Choroid plexus epithelial cell (primary cell): ENCODE measurements at places on chromosomes 2 and 18.

GRCh38 chr2:197786010-197786877 lies 1.1 kb upstream of the BOLL start:
- DNase-seq, result no peak

DNA sequence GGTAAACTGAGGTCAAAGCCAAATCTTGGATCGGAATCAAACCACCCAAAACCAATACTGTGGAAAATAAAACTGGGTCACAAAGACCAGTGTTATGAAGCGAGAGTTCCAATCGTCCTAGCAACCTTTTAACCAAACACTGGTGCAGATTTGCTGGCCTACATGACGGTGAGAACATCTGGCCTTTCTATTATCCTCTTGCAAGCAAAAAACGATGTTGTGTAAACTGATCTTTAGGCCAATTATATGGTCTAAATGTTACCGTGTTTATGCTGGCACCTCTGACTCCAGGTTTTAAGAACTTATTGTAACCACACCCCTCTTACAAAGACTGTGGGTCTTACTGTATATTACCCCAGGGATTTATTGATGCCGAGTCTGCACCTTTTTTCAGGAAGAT lies 145.9 kb downstream of the GFPT1 start:
- DNase-seq, result peak; percentile 33

DNA sequence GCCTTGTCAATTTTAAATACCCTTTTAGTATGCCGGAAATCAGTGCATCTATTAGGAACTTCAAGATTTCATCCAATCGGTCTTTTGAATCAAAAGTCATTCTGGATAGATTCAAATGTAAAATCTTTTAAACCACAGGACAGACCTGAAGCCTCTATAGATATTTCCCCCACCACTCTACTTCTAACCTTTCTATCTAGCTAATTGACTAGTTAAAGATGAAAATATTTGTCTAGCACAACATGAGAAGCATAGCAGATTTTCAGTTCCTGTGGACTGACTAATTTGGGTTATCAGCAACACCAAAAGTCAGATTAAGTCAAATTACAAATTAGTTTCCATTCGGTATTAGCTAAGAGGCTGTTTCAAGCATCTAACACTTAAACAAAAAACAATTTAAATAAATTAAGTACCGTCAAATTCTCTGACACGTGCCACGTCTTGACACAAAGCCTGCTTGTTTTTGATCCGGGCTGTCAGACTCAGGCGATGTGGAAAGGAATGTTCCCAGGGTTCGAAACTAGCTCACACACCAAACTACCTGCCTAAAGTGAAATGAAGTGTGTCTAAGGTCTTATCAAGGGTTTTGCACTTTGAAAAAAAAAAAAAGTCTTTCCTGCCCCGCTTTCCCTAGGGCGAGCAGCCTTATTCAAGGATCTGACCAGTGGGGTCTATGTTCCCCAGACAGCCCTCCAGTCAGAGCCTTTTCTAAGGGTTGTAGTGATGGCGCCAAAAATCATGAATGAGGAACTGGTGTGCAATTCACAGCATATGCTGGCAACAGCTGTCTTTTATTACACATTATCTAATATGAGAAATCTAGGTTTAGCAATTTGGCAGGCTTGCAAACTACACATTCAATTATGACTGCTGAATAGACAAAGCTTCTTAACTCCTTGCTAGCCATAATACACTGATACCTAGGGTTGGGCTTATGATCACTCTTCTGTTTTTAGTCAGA lies 4.7 kb downstream of the CYTIP start:
- DNase-seq, result no peak

DNA sequence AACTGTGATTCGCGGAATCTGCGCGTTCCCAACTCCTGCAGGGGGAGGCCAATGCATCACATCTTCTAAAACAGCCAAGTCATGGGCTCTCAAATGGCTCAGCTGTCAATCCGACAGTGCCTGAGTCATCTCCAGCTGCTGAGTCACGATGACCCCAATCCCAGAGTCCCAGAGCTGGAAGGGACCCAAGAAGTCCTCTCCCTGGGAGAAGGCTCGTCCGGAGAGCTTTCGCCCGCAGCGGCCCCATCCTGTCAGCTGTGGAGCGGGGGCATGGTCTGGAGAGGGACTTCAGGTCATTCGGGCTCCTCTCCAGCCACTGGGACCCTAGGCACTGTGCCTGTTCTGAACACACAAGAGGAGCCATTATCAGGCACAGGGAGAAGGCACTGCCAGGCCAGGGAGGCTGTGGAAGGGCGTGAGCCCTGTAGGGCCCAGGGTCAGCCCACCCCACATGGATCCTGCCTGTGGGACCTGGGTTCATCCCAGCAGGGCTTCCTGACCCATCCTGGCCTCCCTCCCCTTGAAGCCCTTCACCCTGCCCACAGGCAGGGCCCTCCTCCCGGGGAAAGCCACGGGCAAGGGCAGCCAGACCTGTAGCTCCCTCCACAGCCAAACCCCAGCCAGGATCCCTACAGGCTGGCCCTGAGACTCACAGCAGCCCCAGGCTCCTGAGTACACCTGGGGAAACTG lies 47.6 kb upstream of the GPC1 start:
- DNase-seq, result peak; percentile 92

- no peak for DNase-seq
Measured at GRCh38 chr2:99067871-99068625, 73.5 kb upstream of the C2orf15 start.

GRCh38 chr2:47561906-47562305 lies 158.9 kb downstream of the MSH2 start:
- no peak for DNase-seq

DNA sequence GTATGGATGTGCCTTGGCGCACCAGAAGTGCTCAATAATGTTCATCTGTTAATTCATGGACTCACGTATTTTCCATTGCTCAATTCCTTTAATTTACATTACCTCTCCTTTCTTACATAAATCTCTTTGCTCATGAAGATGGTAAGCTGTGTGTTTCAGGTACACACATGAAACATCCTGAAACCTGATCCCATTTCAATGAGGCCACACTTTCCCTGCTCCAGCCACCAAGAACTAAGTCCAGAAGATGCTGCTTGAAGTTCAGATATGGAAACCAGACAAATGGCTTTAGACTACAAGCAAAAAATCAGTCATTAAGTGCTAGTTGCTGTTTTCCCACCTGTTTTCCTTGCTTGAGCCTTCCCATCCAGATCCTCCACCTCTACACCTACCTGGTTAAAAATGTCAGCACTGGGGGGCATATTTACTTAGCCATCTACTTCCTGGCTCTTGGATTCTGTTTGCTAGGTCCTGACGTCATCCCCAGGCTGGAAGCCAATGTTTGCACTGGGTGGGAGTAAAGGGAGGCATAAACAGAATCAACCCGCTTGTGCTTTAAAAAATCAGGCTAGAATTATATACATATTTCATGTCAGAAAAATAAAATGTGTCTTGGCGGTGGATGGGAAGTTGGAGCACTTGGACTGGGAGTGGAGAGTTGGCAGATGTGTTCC lies 309.7 kb downstream of the OSR1 start:
- DNase-seq, result peak; percentile 27

DNA sequence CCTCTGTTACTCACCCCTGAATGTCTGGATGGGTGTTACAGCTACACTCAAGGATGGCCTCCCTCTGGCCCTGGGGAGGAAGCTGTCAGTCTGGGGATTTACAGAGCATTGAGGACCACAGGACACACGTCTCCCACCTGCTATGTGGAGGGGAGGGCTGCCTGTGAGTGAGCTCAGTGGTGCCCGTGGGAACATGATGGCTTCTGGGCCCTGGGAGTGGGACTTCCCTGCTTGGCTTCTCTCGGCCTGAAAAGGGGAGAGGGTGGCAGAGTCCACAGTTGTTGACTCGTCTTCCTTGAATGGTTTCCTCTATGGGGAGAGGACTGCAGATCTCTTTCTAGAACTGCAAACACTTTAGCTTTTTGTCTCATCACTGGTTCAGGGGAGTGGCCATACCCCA lies 79.1 kb downstream of the SH3BP4 start:
- no peak for DNase-seq

GRCh38 chr2:105081006-105081601 lies 43.2 kb downstream of the MRPS9 start:
- DNase-seq, result peak; percentile 73

GRCh38 chr2:123518367-123518766 lies 506.7 kb upstream of the CNTNAP5 start:
- no peak for DNase-seq

GRCh38 chr18:9426753-9427152 lies 48.6 kb upstream of the RALBP1 start:
- DNase-seq, result no peak

- DNase-seq, result no peak
Measured at GRCh38 chr2:19360266-19360965, 2.0 kb upstream of the OSR1 start.

GRCh38 chr2:156151351-156151750 lies 181.2 kb downstream of the NR4A2 start:
- DNase-seq, result no peak

- DNase-seq, result no peak
Measured at GRCh38 chr2:222362336-222362735, 62.0 kb upstream of the SGPP2 start.

GRCh38 chr18:58174285-58174684 lies 130.3 kb downstream of the NEDD4L start:
- no peak for DNase-seq

- DNase-seq, result no peak
Measured at GRCh38 chr2:68468801-68469200, 1.4 kb downstream of the APLF start.

GRCh38 chr18:47341678-47342077 lies 90.2 kb upstream of the SKOR2 start:
- no peak for DNase-seq

DNA sequence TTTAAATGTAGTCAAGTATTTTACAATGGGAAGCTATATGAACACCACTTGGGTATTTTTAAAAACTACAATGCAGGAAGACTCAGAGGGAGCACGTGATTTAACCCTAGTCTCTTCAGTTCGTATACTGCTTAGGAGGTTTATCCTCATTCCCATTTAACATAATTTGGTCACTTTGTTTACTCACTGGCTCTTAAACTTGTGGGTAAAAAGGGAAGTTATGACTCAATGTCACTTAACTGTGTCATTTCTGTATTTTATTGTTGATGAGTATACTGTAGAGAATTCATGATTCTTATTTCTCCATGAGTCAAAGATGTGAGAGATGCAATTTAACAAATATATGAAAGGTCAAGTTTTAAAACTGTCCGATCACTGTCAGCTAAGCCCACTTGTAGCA lies 48.2 kb downstream of the SLC66A3 start:
- DNase-seq, result peak; percentile 20

GRCh38 chr2:38039121-38039910 lies 36.6 kb downstream of the CYP1B1 start:
- peak; percentile 60 for DNase-seq

DNA sequence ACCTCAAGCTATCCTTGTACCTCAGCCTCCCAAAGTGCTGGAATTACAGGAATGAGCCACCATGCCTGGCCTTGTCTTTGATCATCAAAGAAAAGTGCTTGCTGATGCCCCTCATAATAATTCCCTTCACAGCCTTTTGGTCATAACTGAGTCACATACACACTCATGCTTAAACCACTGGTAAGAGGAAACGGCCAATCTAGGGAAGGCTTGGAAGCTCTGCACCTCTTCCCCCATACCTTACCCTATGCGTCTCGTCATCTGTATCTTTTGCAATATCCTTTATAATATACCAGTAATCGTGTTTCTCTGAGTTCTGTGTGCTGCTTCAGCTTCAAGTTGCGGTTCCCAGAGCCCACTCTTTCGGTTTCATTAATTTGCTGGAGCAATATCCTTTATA lies 4.8 kb upstream of the RNF138 start:
- no peak for DNase-seq

GRCh38 chr2:74688881-74689280 lies 34.8 kb downstream of the SEMA4F start:
- no peak for DNase-seq

GRCh38 chr2:11320698-11321492 lies 23.5 kb downstream of the ROCK2 start:
- peak; percentile 14 for DNase-seq

GRCh38 chr2:127348426-127349000 lies 39.3 kb downstream of the MAP3K2 start:
- peak; percentile 27 for DNase-seq

DNA sequence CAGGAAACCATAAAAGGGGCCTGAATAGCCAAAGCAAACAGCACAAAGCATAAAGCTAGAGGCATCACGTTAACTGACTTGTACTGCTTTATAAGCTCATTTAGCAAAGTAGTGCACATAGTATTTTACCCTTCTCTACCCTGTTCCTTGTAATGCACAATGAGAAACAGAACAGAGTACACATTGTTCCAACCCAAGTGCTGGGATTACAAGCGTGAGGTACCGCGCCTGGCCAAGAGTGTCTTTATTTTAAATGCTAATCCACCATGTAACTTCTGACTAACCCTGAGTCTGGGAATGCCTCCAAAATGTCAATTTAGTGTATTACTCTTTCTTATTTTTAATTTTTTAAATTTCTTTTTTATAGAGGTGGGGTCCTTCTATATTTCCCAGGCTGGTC lies 46.4 kb upstream of the STON1 start:
- DNase-seq, result peak; percentile 16

DNA sequence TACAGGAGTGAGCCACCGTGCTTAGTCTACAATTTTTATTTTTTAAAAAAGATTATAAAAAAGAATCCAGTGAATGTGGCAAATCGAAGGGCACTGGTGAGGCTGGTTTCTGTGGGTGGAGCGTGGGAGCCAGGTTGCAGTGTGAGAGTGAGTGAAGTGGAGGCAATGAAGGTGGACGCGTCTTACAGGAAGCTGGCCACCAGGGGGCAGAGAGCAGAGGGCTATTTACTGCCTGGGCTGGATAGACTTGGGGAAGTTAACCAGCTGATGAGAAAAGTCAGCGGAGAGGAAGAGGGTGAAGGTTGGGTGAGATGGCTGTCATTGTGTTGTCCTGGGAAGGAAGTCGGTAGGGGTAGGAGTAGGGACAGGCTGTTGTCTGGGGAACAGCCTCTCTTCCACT lies 6.8 kb downstream of the SCTR start:
- peak; percentile 72 for DNase-seq

- DNase-seq, result no peak
Measured at GRCh38 chr2:207688597-207688996, 22.8 kb upstream of the CCNYL1 start.

DNA sequence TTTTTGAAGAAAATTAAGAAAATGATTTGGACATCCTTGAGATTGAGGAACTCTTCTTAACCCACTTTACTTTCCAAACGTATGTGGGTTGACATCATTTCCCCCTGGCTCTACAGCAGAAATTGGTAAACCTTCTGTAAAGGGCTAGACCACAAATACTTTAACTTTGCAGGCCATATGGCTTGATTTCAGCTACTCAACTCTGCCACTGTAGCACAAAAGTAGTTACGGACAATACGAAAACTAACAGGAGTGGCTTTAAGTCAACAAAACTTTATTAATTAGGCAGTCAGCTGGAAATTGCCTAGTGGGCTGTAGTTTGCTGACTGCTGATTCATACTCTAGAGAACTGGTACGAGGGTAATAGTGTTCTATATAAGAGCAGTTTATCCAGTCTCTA lies 83.2 kb upstream of the DTNB start:
- no peak for DNase-seq

DNA sequence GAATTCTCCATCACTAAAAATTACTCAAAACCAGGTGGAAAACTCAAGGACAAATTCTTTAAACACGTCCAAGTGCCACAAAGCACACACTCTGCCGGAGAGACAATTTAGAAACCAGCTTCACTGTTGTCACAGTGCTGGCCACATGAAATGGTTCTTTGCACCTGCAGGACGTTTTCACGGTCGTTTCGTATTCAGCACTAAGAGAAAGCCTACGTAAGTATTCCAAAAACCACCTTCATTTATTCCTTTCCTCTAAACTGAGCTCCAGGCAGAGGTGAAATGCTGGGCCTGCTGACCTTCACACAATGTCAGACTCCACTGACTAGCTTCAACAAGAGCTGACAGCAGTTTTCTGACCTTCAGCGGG lies 680 bp downstream of the ATP5F1A start:
- no peak for DNase-seq

GRCh38 chr2:174656676-174657176 lies 59.1 kb upstream of the WIPF1 start:
- peak; percentile 10 for DNase-seq
